ENCODE measurements at places on chromosomes 1 and 21.

- DNase-seq: no peak
These were observed 56.4 kb downstream of the ETS2 start for GRCh38 chr21:38861989-38862683.

- no peak for DNase-seq
These were observed 98.6 kb downstream of the SIK1 start for GRCh38 chr21:43328185-43328957.

DNA sequence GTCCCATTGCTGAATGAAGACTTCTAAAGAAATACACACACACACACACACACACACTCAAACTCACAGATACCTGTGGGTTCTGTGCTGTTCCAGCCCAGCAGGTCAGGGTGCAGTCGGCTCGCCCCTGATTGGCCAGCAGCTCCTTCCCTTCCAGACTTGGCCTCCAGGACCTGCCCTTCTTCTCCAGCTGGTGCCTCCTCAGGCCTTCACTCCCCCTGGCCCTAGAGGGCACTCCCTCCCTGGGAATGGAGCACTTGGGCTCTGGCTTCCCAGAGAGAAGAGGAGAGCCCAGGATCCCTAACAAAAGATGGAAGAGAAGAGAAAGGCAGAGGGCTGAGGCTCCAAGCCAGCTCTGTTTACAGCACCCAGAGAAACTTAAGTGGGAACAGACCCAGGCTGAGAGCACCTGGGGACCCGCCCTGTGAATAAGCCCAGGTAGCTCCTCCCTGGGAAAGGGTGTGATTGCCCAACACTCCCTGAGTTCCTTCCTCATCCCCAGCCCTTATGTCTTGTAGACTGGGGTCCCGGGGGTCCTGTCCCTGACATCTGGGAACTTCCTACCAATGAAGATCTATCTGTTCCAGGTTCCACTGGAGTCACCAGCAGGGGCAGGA, at the start of gene PGLYRP3:
Gene PGLYRP3, minus strand, starts transcription at position 383 of the 617 bp plus-strand sequence. CDS start 2,287 bp downstream, outside the sequence.
- no peak for DNase-seq

- no peak for DNase-seq
These were observed 115.8 kb downstream of the PTPRC start for GRCh38 chr1:198754670-198755069.
